ENCODE measurements at places on chromosomes 7 and 10. TPM values are rescaled to one million over a fixed set of nuclear protein-coding genes. Genes with fewer than 3 reads are reported as not detected.

KNDC1 gene
- total RNA-seq = not detected

LAMTOR4 gene
- 121 TPM for total RNA-seq

ALOX5 gene
- total RNA-seq = 4.7 TPM

PTPRE gene
- 16.0 TPM for total RNA-seq

DNA sequence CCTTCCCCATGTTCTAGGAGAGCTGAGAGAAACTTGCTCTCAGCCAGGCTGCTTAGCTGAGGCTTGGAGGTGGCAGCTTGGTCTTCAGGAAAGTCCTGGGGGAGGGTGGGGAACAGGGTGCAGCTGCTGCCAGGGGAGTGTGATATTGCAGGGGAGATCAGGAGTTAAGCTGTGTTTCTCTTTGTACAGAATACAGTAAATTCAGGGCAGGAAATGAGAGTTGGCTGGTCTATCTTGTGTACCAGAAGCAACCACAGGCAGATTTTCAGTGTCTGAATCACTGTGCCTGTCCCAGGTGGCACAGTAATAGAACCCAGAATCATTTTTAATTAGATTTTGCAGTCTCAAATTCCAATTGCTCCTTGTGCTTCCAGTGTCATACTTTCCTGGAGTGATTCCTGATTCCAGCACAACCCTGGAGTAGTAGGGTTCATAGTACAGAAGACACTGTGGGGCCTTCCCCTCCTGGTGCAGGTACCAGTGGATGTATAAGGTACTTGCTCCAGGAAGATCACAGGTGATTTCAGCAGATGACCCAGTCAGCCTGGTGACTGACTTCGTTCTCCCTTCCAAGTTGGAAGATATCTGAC is 94.0 kb upstream of the TARP start:
- no peak for DNase-seq

GRCh38 chr7:101115215-101115614 is 11.7 kb upstream of the SERPINE1 start:
- no peak for DNase-seq

TAS2R5 gene
- 0.27 TPM for total RNA-seq

GRCh38 chr10:104557966-104558365 is 83.1 kb upstream of the SORCS3 start:
- DNase-seq = no peak

All from Right ventricle myocardium superior (tissue), 1 donor.